Bronchial epithelial cell (primary cell): ENCODE measurements at places on chromosomes 1 and 21.

DNA sequence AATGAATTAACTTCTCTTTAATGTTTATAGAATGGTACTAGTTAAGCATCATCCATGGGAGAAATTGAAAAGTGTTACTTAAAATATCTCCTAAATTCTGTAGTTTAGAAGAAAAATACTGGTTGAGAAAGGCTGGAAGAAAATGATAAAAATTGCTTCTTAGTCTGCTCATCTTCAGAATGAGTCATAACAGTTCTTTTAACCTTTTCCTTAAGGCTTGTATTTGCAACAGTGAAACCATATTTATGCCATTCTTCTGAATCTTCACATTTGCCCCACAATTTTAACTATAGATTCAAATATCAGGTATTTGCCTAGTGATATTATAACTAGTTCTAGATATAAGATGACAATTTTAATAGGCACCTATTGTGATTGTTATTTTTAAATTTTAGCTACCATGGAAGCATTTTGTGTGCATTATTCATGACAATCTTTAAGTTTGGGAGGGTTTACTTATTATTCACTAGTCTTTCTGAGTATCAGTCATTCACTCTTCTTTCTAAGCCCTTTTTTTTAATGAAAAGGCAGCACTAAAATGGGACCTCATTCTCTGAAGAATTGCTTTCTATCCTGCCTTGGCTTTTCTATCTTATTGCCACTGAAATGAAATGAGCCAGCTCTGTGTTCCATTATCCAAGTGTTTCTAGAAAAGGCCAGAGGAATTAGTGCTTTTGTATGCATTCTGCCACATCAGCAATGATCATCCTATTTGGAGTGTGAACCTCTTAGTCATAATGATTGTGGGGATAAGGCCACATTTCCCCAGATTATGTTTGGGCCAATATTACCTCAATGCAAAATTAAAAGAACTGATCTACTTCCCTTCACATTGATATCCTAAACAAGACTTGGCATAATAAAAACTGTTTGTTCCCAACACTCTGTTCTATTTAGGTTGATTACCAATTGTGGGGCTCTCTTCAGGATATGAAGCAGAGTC lies 58.4 kb downstream of the SAMSN1 start:
- peak; percentile 8 for DNase-seq

- no peak for DNase-seq
These were observed 20.5 kb downstream of the ADSS2 start for GRCh38 chr1:244431166-244431565.

- no peak for DNase-seq
These were observed 18.4 kb downstream of the RWDD3 start for GRCh38 chr1:95252422-95252821.

DNA sequence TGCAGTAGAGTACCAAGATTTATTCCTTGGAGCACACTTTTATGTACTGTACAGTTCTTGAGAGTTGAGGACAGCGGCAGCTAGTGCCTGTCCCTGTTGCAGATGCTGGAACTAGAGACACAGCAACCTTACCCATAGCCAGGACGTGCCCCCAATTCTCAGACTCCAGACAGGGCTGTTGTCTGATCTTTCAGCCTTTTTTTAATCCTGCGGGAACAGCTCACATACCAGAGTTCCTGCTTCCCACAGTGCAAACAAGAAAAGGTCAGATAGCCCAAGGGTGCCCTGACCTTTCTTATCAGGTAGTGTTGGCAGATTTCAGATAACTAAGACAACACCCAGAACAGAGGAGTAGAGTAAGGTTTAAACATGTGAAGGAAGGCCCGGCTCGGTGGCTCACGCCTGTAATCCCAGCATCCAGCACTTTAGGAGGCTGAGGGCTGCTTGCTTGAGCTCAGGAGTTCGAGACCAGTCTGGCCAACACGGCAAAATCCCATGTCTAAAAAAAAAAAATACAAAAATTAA lies 78.5 kb downstream of the DOP1B start:
- DNase-seq, result peak; percentile 19

DNA sequence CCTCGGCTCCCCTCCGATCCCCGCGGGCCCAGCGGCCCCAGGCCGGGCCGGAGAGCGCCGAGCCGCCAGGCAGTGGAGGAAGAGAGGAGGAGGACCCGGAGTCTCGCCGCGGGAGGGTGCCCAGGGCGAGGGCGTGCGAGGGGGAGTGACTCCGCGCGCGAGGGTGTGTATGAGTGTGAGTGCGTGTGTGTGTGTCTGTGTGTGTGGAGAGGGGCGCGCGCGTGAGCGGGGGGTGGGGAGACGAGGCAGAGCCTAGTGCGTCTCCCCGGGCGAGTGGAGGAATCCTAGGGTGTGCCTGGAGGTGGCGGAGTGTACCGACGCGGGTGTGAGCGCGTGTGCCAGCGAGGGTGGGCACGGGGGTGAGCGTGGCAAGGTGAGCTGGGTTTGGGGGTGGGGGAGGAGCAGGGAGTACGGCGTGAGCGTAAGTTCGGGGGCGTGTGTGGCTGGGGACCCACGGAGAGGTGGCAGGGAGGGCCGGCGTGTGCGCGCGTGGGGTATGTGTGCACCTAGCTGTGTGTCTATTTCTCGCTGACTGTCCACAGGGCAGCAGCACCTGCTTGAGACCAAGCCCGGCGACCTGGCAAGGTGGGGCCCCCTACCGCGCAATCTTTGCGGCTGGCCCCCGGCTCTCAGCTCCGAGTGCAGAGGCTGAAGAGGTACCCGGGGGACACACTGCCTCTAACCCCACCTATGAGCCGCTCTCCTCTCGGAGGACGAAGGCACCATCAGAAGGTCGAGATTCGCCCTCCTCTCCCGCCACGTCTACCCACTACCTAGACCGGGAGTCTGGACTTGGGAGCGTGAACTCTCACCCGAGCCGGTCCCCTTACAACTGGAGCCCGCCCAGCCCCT lies 784 bp upstream of the KCND3 start:
- DNase-seq, result no peak

GRCh38 chr1:165456114-165456513 lies 11.2 kb upstream of the RXRG start:
- DNase-seq, result peak; percentile 80

GRCh38 chr1:85093644-85094043 lies 45.3 kb upstream of the MCOLN3 start:
- DNase-seq, result peak; percentile 36

GRCh38 chr1:197921235-197922069 lies 4.3 kb downstream of the LHX9 start:
- no peak for DNase-seq

DNA sequence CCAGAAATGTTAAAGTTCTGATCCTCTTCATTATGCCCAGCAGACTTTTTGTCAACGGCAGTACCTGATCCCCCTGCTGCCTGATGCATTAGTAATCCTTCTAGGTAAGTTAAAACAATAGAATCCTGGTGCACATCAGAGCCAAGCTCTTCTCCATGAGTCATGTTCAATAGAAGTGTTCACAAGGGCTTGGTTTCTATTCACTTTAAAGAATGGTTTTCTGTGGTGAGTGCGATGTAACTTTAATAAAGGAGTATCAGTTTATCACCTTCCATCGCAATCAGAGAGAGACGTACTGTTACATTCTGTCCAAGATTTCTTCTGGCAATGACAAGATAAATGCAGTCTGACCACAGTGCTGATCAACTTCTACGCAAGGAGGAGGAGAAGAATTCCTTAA lies 96.8 kb downstream of the NRIP1 start:
- DNase-seq, result peak; percentile 61

- no peak for DNase-seq
These were observed 642.3 kb downstream of the RWDD3 start for GRCh38 chr1:95876276-95876675.

- DNase-seq, result no peak
These were observed 24.8 kb upstream of the C1orf159 start for GRCh38 chr1:1140673-1141072.

GRCh38 chr1:21553116-21553926 lies 44.1 kb downstream of the ALPL start:
- DNase-seq, result no peak

GRCh38 chr1:229756666-229757065 lies 130.6 kb downstream of the URB2 start:
- DNase-seq, result peak; percentile 53

DNA sequence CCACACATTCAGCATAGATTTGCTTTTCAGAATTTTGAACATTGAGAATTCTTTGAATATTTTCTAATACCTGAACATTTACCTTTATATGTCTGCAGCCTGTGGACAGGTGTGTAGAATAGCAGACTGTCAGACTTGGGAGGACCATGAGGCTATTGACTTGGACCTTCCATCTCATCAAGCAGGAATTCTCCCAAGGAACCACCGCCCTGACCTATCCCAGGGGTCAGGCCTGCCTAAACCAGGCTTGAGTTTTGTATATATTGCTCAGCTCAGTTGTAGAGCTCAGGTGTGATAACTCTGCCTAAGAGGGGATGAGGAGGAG lies 53.2 kb downstream of the RUNX1 start:
- no peak for DNase-seq

DNA sequence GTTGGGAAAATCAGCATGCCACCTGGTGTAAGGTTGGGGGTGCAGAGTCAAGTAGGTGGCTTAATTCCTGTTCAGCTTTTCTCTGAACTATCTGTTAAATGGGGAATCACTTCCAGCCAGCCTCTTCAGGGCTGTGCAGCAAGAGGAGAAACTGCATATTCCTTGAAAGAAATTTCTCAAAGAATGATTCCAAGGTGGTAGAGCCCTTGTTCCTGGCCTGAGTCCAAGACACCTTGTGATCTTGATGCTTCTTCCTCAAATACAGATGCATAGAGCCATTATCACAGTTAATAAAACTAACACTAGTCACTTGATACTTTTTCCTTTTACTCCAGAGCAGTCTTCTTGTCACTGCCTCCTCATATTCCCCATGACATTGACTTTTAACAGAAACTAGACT lies 5.2 kb downstream of the TXLNA start:
- no peak for DNase-seq

- no peak for DNase-seq
These were observed 26.3 kb downstream of the FHAD1 start for GRCh38 chr1:15273274-15273673.

GRCh38 chr1:99251308-99251707 lies 13.0 kb upstream of the PLPPR4 start:
- DNase-seq, result no peak

- peak; percentile 15 for DNase-seq
These were observed 65.9 kb downstream of the WDR64 start for GRCh38 chr1:241717975-241718374.

GRCh38 chr1:155082301-155083051 lies 3.8 kb downstream of the EFNA3 start:
- DNase-seq, result no peak

- no peak for DNase-seq
These were observed 9.6 kb downstream of the GSTM2 start for GRCh38 chr1:109677459-109677858.

DNA sequence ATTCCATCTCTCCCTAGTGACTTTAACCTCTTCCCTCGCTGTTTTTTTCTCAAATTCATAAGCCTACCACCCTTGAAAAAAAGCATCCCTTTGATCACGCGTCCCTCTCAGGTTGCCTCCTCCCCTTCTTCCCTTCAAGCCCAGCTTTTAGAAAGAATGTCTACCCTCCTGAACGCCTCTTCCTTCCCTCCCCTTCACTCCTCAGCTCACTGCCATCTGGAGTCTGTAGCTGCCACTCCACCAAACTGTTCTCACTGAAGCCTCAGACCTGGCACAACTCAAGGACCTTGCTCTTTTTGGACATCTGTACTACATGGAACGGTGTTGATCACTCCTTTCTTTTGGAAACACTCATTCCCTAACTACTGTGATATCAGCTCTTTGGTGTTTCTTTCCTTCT lies 80.6 kb downstream of the SLC25A24 start:
- no peak for DNase-seq

DNA sequence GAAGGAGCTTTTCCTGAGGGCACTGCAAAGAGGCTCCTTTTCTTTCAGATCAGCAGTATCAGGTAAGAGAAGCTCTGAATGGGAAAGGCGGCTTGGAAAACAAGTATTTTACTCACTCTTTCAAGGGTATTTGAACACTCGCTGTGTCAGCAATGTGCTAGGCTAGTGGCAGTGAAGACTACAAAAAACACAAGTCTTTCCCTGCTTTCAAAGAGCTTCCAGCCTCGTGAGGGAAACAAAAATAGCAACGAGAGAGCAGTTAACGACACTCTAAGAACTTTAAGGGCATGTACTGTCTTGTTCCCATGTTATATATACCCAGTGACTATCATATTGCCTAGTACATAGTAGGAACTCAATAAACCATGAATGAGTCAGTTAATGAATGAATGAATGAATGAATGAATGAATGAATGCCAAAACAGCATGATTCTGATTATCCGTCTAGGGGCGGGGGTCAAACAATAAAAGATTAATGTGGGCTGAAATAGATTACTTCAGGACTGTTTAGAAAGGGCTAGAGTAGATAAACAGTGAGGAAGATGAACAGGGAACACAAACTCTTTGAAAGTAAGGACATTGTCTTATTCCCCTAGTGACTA lies 14.2 kb upstream of the MCOLN3 start:
- DNase-seq, result peak; percentile 59

DNA sequence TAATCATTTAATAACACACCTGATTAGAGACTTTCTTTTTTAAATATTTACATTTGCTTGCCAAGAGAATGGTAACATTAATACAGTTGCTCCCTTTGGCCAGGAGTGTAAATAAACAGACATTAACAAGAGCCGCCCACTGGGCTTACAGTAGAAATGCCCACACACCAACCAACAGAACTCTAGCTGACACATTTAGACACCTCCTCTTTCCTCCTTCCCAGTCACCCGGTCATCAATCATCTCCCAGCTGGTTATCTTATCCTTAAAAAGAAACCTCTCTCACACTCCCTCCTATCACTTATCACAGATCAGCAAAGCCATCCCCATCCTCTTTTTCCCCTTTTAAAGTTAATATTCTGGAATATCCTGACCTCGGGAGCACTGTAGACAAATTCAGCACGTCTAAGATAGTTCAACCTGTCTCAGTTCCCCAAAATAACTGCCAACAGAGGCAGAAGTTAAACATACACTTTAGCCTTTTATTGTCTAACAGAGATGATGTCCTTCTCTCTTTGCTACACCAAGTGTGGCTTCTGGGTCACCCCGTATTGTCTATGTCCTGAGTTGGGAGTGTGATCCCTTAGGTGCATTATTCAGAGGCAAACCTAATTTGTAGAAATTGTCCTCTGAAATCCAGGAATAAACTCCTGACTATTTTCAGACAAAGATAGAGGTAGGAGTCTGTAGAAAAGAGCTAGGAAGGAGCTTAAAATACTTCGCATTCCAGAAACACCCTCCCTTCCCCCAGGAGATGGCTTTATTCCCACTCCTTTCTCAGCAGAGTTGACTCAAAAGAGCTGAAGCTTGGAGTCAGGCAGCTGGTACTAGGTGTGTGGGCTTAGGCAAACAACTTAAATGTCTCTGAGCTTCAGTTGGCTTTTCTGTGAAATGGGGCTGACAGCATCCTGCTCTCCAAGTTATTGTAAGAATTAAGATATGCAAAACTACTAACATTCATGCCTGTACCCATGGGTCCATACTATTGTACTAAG lies 8.8 kb downstream of the MYCL start:
- peak; percentile 86 for DNase-seq

DNA sequence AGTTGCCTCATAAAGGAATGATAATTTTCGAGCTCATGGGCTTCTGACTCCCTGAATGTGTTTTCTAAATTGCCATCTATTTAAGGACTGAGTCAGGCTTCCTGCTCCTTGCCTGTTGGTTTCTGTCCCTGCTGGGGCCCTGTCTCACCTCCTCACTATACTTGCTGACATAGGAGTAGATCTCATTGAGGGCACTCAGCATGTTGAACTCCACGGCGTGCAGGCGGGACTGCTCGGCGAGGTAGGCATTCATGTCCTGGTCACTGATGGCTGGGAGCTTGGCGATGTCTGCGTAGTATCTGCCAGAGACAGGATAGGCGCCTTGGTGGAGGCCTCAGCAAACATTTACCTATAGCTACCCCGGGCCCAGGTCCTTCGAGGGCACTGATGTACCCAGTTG lies 116.9 kb upstream of the CD34 start:
- DNase-seq, result no peak

- no peak for DNase-seq
These were observed 41.6 kb upstream of the LAPTM5 start for GRCh38 chr1:30799233-30799511.
